ENCODE measurements at places on chromosomes 4 and X.

DNA sequence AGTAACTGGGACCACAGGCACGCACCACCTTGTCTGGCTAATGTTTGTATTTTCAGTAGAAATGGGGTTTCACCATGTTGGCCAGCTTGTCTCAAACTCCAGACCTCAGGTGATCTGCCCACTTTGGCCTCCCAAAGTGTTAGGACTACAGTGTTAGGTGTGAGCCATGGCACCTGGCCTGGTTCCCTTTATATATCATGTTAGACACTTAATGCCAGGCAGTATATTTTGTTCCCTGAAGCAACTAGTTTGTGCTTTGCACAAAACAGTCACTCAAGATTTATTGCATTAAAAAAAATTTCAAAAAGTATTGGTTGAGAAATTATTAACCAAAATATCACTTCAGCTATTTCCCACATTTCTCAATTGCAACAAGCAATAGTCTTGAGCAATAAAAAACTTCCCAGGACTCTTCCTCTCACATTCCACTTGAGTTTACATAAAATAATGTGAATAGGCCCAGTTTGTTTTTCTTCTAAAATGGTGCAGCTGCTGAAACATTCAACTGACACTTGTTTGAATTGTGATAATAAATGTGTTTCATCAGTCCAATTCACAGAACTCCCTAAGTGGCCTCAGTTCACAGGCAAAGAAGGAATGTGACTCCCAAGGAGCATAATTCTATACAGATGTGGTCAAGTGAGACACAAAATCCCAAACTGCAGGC, 22.7 kb downstream of the CXCL1 start:
- no peak for DNase-seq

DNA sequence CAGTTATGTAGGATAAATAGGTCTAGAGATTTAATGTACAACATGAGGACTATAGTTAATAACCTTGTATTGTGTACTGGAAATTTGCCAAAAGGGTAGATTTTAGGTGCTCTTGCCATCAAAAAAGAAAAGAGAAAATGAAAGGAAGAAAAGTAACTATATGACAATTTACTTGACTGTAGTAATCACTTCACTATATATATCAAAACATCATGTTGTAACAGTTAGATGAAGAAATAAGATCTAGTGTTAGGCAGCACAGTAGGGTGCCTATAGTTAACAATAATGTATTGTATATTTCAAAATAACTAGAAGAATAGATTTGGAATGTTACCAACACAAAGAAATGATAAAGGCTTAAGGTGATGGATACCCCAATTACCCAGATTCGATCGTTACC, 35.9 kb upstream of the AP1S2 start:
- no peak for DNase-seq

DNA sequence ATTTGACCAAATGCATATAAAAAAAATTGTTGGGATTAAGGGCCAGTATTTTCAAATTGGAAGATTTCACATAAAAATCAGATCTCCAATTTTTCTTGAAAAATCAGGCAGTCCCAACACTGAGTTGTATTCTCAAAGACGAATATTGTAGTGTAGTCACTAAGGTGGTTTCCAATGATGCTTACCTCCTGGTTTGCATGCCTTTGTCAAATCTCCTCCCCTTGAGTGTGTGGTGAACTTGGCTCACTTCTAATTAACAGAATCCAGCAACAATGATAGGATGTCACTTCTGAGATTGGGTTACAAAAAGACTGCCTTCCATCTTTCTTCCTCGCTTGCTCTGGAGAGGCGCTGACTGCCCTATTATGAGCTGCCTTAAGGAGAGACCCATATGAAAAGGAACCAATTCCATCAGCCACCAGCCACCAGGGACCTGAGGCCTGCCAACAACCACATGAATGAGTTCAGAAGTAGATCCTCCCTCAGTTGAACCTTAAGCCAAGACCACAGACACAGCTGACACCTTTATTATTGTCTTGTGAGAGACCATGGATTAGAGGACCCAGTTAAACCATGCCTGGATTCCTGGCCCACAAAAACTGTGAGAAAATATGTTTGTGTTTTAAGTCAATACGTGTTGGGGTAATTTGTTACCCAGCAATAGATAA, 31.2 kb upstream of the TSPAN5 start:
- no peak for DNase-seq

GRCh38 chrX:118208481-118208880, 91.9 kb upstream of the KLHL13 start:
- DNase-seq, result no peak
